ENCODE measurements at places on chromosomes 6 and 20.

GRCh38 chr20:17699931-17700351 lies at the start of gene BANF2:
TSS of gene BANF2 (plus strand) at chr20:17699966. CDS start at chr20:17725026, 25,060 bp downstream.
- DNase-seq = no peak

GRCh38 chr6:13560651-13561044 lies 13.8 kb upstream of the SIRT5 start:
- no peak for DNase-seq

- DNase-seq = no peak
Observed at GRCh38 chr20:48749437-48749836, 78.4 kb downstream of the PREX1 start.

- no peak for DNase-seq
Observed at GRCh38 chr6:136609873-136610706, 59.9 kb upstream of the MAP7 start.

- DNase-seq = no peak
Observed at GRCh38 chr6:14187406-14187805, 69.8 kb downstream of the CD83 start.

DNA sequence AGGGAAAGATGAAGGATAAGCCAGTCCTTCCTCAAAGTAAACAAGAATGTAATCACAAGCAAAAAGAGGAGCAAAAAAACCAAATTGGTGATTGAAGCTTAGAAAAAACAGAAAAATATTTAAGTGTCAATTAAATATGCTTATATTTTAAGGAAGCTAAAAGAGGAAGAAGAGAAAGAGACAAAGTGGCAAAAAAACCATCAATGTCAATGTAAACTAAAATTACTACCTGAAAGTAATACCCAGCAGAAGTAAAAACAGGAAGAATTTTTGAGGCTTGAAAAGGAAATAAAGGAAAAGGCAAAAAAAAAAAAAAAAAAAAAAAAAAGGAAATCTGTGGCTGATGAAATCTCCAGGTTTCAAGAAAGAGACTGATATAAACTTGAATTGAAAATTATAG lies 36.2 kb upstream of the OGFRL1 start:
- no peak for DNase-seq

- no peak for DNase-seq
Observed at GRCh38 chr6:168943231-168943905, 310.3 kb downstream of the THBS2 start.

GRCh38 chr20:13173201-13173600 lies 47.9 kb upstream of the ISM1 start:
- no peak for DNase-seq

- DNase-seq = no peak
Observed at GRCh38 chr6:131744432-131745287, 33.8 kb upstream of the CTAGE9 start.

DNA sequence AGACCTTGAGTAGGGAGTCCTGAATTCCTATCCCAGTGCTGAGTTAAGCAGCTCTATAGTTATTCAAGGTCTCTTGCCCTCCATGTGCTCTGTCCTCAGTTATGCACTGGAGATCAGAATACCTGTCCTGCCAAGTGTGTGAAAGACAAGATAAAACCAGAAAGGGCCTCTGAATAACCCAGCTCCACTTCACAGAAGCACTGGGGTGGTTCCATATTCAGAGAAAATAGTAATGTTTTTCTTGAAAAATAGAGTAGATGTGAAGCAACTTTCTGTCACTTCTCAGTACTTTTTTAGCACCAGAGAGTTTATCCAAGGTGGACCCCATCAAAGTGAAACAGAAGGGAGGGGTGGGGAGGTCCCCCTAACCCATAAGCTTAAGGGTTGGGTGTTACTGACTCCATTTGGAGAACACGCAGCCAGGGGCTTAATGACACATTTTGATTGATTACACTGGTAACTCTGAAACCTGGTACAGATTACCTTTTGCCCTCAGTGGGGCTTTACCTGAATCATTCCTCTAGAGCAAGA lies 509.8 kb upstream of the JARID2 start:
- DNase-seq = no peak

DNA sequence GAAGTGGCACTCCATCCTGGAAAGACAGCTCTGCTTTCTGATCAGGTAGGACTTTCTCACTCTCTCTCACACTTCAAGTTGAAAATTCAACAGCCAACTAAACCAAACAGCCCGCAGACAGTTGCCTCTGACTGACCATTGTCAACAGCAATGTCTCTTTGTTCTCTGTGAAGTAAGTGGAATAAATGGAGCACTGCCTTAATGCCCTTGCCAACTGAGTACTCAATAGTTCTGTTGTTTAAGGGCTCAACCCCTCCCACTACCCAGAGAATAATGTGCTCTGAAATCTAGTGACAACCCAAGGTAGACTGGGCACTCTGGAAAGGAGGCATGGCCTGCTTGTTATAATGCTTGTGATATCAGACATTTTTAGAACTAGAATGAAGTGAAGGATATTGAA lies 16.8 kb upstream of the BCLAF1 start:
- no peak for DNase-seq

DNA sequence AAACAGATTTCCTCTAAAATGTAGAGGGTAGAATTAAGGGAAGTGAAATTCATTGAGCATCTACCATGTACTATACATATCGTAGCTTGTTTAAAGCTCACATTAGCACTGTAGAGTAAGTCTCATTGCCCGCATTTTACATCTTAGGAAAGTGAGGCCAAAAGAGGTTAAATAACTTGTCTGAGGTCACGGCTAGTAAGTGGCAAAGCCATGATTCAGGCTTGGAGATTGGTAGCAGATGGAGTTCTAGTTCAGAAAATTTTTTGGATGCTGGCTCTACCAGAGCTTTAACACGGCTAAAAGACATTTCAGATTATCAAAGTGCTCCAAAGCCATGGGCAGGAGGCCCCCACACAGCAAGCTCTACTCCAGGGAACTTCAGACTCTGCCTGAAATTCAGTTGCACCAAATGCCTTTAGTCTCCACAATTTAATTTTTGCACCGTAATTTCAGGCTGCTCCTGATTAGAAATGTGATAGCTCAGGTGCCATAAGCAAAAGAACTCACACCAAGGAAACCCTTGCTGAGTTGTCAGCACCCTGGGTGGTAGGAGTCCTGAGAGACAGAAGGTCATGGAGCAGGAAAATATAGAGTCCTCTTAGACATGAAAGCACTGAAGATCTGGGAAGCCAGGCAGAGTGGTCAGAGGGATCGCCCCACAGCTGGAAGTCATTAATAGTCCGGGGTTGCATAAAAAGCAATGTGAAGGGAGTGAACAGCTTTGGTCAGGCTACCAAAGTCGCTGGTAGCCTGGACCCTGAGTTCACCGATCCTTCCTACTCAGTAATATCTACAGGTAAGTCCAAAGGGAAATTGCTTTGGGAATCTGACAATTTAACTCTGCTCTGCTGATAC lies 55.2 kb upstream of the ASIP start:
- DNase-seq = no peak

DNA sequence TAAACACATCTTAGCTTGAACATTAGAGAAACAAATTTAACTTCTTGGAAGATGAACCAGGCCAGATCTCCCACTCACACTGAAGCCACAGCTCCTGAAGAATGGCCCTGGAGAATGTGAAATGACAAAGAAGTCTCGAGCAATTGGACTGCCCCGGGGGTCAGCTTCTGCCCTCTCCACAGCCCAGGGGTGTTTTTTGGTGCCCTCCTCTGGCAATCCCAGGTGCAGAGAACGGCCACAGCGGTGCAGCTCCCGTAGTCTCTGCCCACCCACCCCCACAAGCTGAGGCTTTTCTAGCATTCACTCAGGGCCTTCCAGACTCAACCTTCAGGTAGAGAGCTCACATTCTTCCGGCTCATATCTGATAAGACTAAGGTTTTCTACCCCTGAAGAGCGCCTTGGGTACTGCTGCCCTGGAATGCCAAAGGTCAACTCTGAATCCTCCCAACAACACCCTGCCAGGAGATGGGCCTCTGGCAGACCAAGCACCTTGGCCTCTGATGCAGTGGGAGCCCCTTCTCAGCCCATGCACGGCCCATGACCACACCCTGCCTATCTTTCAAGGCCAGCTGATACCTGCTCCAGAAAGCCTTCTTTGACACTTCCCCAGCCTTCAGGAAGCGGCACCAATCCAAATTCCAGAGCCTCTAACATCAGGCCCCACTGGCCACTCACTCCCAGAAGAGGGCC lies 208.3 kb downstream of the SYNDIG1 start:
- peak; percentile 35 for DNase-seq

- no peak for DNase-seq
Observed at GRCh38 chr6:43987838-43988439, 139.3 kb downstream of the MRPL14 start.

GRCh38 chr6:34491091-34491430 lies 25.2 kb downstream of the PACSIN1 start:
- DNase-seq = peak; percentile 81

DNA sequence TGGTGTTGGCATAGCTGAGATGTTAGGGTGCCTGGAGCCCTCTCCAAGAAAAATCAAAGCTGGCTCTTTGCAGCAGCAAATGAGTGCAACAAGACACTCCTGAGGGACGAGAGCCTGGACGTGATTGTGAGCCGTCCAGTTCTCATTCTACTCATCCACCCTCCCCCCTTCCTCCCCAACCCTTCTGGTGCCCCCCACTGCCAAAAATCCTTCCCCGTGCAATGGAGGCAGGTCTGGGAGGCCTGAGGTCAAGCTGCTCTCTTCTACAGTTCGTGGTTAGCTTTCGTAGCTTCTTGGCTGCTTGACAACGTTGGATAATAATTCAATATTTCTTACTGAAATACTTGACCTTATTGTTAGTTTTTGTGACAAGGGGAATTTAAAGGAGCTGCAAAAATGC lies 185.3 kb upstream of the SUPT3H start:
- DNase-seq = no peak

DNA sequence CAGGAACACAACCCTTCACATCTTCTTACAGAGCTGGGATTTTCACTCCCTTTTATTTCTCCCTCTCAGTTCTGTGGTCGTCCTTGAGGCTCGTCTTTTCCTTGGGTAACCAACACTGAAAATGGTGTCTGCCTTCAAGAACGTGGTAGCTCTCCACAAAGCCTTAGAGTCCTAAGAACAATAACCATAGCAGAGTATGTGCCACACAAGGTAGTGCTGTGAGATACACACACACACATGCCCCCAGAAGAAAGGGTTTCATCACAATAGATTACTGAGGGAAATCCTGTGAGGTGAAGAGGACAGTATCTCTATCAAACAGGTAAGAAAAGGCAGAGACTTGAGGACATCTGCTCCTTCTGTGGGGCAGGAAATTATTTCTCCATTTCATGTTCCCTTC lies 104.8 kb upstream of the HDAC2 start:
- no peak for DNase-seq

- no peak for DNase-seq
Observed at GRCh38 chr6:7230327-7230691, 82.7 kb downstream of the SSR1 start.

GRCh38 chr6:80287112-80287511 lies 180.6 kb downstream of the BCKDHB start:
- DNase-seq = no peak

GRCh38 chr6:7998103-7998725 lies 66.0 kb downstream of the BLOC1S5 start:
- no peak for DNase-seq

GRCh38 chr6:19848465-19849029 lies 11.4 kb downstream of the ID4 start:
- DNase-seq = no peak

- no peak for DNase-seq
Observed at GRCh38 chr6:89346433-89346832, 6.1 kb downstream of the UBE2J1 start.

GRCh38 chr6:7169296-7169721 lies 61.5 kb downstream of the RREB1 start:
- no peak for DNase-seq

- DNase-seq = no peak
Observed at GRCh38 chr20:18195931-18196330, 58.3 kb downstream of the KAT14 start.

GRCh38 chr6:34554291-34555006 lies 1.7 kb downstream of the SPDEF start:
- no peak for DNase-seq

GRCh38 chr6:140464720-140465119 lies 1090.3 kb upstream of the CITED2 start:
- DNase-seq = no peak

- DNase-seq = no peak
Observed at GRCh38 chr6:108616973-108617372, 56.3 kb downstream of the FOXO3 start.

DNA sequence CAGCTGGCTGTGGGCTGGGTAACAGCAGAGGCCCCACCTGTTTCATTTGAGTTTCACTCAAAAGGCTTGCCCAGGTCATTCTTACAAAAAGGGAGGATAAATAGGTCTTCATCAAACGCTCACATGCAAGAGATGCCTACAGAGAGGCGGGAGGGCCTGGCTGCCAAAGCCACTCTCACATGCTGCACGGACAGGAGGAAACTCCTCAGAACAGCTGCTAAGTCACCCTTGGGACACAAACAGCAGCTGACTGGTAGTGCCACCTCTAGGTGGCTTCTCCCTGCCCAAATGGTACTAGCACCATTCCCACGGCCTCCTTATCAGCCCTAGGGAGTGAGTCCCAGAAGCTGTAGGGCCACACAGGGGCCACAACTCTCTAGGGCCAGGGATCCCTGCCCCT lies 23.8 kb downstream of the SLC22A23 start:
- DNase-seq = peak; percentile 65

DNA sequence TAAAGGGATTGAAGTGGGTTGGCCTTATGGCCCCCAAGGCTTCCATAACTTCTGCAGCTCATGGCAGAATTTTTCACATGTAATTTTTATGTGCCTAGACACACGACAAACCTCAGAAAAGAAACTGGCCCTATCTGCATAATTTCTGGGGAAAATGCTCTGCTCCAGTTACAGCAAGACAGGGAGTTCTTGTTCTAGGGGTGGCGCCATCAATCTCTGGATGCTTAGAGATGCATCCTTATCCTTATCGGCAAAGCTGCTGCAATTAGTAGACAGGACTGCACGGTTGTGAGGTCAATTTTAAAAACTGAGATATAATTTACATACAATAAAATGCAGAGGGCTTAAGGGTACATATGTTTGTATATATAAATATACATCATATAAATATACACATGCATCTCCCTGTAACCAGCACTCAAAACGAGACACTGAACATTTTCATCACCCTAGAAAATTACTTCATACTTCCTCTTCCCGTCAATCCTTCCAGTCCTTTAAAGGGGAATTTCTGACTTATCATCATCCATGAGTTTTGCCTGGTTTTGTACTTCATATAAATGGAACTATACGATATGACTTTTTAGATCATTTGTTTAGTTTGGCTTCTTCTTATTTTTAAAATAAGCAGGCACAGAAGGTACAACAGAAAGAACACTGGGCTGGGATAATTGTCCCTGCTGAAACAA lies 10.2 kb downstream of the ELMO2 start:
- no peak for DNase-seq

GRCh38 chr6:170175644-170176135 lies 115.2 kb downstream of the DLL1 start:
- no peak for DNase-seq

- no peak for DNase-seq
Observed at GRCh38 chr6:166584853-166585429, 1.5 kb downstream of the RAMACL start.

GRCh38 chr6:141475259-141475658 lies 657.5 kb upstream of the GJE1 start:
- no peak for DNase-seq

DNA sequence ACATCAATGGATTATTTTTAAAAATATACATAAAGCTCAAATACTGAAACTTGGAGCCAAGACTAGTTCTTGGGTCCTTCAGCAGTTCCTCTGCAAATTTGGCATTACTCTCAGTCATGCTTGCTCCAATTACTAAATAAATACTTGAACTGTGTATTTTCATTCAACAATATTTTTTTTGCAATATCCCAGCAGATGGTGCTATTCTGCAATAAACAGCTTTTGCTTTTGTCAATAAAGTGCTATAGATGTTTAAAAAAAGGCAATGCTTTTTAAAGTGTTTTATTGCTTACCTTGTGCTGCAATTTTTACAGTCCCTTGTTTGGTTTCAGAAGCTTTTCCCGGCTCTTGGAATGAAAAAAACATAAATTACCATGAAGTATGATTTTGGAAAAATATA lies 243.4 kb downstream of the TRDN start:
- DNase-seq = no peak

All from mesenteric fat pad (tissue), 1 donor.